ENCODE measurements at places on chromosomes 2 and 18.

- DNase-seq, result no peak
Measured at GRCh38 chr2:96912346-96913116, 42.7 kb upstream of the SEMA4C start.

- no peak for DNase-seq
Measured at GRCh38 chr2:108594132-108594981, 60.1 kb downstream of the LIMS1 start.

- DNase-seq, result no peak
Measured at GRCh38 chr2:62151306-62151638, 44.6 kb upstream of the B3GNT2 start.

GRCh38 chr2:218047536-218048225, 21.4 kb upstream of the RUFY4 start:
- no peak for DNase-seq

DNA sequence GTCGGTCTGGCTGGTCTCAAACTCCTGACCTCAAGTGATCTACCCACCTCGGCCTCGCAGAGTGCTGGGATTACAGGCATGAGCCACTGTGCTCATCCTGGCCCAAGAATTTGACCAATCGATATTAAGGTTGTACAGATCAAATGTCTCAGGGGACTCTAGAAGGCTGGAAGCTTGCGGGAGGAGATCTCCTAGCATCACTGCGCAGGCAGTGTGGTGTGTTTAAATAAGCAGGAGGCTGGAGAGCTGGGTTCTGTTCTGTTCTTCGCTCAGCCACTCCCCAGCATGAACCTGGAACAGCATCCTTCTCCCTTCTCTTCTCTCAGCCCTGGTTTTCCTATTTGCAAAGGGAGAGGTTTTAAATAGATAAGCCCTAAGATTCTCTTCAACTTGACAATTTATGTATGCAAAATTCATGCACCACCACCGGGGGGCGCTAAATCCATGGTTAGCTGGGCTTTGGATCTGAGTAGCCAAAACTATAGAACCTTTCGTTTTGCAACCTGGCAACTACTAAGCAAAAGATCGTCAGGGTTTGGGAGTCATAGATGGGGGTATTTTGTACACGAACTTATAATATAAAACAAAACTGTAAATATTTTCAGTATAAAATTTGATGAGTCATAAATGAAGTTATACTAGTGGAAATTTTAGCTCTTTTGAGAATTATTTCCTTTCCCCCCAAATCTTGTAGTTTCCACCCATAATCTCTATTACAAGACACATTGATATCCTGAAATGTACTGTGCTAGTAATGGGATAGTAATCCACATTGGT, 60.6 kb downstream of the SLC16A14 start:
- peak; percentile 73 for DNase-seq

GRCh38 chr2:113217455-113218282, 43.9 kb downstream of the PSD4 start:
- peak; percentile 51 for DNase-seq

GRCh38 chr18:10453261-10453805, 1.1 kb upstream of the APCDD1 start:
- DNase-seq, result no peak
